ENCODE measurements at places on chromosomes 13 and 19.

DNA sequence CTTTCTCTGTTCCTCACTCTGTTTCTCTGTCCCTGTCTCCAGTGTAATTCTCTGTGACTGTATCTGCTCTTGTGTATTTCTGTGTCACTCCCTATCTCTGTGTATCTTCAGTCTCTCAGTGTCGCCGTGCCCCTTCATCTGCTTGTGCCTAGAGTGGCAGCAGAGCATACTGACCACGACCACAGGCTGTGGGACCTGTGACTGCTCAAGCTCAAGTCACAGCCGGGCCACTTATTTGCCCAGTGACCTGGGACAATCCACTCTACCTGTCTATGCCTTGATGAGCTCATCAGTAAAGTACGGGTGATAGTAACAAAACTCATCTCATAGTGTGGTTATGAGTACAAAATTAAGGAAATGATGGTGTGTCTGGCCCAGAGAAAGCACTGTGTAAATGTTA, 8.7 kb downstream of the TMEM147 start:
- no peak for DNase-seq

GRCh38 chr19:55172741-55173140, 6.3 kb upstream of the DNAAF3 start:
- DNase-seq = peak; percentile 55

- DNase-seq = peak; percentile 81
Observed at GRCh38 chr19:7641290-7642276, 4.7 kb downstream of the STXBP2 start.

DNA sequence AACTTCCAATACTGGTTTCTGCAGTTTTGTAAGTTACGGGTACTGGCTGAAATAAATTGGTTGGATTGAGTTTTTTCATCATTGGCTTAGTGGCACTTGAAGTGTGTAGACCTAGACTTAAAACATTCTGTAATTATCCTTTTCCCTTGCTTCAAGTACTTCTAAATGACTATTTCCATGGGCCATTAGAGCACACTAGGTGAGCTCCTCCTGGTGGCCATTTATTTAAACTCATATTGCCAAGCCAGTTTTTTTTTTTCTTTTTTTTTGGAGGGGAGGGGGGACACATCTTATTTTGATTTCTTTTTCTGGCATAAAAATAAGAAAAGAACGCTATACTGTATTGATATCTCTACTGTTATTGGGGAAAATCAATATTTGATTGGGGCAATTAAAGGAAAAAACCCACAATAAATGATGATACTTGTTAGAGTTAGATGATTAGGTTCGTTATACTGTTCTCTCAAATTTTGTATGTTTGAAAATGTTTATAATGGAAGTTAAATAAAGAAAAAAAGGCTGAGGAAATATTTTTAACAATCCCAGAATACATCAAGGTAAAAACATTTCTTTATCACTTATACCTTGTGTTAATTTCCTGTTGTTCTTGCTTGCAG, 82.9 kb downstream of the PDS5B start:
- no peak for DNase-seq

- DNase-seq = peak; percentile 19
Observed at GRCh38 chr13:31049833-31050232, 111.9 kb downstream of the HSPH1 start.
